ENCODE measurements at places on chromosomes 13 and 19. TPM values are rescaled to one million over a fixed set of nuclear protein-coding genes. Genes with fewer than 3 reads are reported as not detected.

- DNase-seq = peak; percentile 98
Measured at GRCh38 chr13:114226699-114227323, 7.9 kb upstream of the CDC16 start.

The ZNF45 gene
- 19.4 TPM for total RNA-seq

DNA sequence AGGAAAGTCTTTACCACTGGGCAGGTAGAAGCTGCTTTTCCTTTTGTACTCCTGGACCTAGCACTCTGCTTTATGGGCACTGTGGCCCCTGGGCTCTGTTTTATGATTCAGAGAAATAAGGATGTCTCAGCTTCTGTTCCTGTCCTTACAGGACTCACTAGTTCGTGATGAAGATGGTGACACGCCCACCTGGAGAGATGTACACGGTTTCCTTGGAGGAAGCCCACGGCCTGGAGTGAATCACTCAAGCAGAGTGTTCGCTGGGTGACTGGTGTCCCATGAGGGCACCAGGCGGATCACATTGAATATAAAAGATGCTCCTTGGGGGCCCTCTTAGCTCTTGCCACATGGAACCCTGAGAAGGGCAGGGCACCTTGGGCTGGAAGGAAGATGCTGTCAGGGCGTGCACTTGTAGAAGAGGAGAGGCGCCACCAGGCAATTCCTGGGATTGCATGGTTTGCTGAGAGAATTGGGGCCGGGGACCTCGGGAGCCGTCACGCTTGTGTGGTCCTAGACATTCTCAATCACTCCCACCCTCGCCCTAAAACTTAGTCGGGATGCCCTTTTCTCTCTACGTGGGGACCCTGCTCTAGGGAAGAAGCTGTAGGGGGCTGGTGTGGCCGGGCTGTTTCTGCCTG, 202.6 kb downstream of the TSHZ3 start:
- DNase-seq = no peak

The SULT2A1 gene
- not detected for total RNA-seq

The CLDND2 gene
- 1.1 TPM for total RNA-seq

The WTIP gene
- total RNA-seq = 53.5 TPM

The NTF4 gene
- 13.2 TPM for total RNA-seq

DNA sequence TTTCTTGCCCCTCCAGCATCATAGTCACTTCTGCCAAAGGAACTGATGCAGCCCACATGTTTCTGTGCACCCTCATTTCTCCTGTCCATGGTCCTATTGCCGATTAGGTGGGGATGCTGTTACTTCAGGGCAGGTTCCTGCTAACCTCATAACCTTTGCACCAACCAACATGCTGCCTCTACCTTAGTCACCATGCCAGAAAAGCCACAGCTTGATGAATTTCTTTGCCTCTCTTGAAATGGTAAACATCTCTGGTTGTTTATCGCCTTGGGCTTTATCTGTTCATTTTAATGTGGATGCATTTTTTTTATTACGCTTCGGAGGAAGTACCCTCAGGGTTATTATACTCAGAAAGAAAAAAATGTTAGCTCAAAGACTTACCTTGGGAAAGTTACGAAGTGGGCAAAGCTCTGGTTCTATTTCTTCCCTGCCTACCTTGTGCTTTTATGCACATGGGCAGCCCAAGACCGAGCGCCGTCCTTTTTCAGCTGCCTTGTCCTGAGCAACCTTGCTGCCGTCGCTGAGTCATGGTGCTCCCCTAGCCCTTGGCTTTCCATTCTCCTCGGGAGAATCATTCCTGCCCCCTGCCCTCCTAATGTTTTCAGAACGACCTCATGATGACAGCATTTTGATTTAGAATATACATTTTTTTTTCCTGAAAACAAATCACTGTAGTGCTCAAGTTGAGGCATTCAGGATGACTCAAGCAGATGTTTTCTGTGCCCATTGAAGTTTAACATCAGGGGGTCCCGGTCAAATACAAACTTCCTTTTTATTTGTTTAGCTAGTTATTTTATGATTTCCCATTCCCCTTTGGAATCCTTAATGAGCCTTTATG, 280.0 kb downstream of the SHISA2 start:
- peak; percentile 62 for DNase-seq

- no peak for DNase-seq
Measured at GRCh38 chr13:50340551-50341287, 325.5 kb downstream of the KCNRG start.

The FFAR1 gene
- not detected for total RNA-seq

The TPRX2 gene
- total RNA-seq = not detected

The ZBTB32 gene
- total RNA-seq = not detected

GRCh38 chr19:11159598-11160439, 4.2 kb upstream of the SPC24 start:
- no peak for DNase-seq

The CYP2F1 gene
- not detected for total RNA-seq

The ASF1B gene
- total RNA-seq = 31.6 TPM

DNA sequence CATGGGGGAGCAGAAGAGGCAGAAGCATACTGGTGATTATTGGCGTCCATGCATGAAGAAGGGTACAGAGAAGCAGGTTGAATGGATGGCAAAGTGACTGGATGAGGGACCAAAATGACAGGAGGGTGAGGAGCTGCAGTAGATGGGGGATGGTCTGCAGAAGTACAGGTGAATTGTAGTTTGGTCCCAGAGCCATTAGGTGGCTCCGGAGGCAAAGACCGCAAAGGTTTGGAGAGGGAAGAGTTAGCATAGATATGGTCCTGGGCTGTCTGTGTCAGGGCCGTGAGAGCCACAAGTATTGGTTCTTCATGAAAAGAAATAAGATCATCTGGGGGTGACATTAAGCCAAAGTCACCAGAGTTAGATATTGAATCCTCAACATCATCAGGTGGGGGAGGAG, 59.0 kb upstream of the ZNF726 start:
- peak; percentile 44 for DNase-seq

DNA sequence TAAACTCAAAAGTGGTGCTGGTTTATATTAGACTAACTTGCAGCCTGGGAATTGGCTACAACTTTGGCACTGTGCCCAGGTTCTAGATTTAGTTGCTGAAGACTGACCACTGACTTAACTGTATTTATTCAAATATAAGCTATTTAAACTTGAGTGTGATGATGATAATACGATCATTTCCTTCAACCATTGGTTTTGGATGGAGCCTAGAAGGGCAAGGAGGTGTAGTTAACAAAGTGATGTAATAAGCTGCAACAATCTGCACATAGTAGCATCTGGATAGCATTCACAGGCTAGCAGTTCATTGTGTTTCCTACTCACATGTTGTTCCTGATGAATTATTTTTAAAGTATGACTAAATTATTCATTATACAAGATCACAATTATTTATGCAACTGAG, 55.2 kb upstream of the DACH1 start:
- DNase-seq = no peak

The LMTK3 gene
- total RNA-seq = 14.5 TPM

DNA sequence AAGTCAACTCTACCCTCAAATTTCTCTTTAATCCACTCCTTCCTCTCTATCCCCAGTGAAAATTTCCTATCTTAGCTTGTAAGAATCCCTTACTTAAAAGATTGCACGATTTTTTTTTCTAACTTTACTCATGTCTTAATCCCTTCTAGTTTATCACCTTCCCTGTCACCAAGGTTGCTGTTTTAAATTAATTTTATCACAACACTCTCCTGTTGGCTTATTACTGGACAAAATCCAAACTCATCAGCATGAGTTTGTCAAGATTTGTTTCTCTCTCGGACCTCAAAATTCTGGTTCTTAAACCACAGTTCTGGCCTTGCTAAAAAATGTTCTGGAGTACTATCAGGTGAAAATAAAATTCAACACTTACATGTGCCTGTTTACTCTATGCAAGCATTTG, 959.1 kb upstream of the SLC10A2 start:
- no peak for DNase-seq

The GAPDHS gene
- not detected for total RNA-seq

- DNase-seq = peak; percentile 87
Measured at GRCh38 chr19:55640043-55640576, 692 bp upstream of the ZNF580 start.

DNA sequence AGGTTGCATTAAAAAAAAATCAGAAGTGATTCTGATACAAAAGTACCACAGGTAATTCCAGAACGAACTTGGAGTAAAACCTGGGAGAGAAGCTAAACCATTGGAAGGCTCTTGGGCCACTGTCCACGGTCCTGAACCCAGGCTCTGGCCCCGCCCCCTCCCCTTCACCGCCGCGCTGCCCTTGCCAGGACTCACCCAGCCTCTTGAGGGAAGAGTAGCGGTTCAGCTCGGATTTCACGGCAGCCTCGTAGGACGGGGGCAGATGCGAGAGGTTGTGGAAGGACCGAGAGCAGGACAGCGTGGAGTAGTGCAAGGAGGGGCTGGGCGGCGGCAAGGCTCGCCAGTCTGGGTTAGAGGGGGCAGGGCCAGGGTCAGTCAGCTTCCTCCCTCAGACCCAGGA, 5.7 kb downstream of the SHISA7 start:
- peak; percentile 96 for DNase-seq

The PLVAP gene
- 0.28 TPM for total RNA-seq

DNA sequence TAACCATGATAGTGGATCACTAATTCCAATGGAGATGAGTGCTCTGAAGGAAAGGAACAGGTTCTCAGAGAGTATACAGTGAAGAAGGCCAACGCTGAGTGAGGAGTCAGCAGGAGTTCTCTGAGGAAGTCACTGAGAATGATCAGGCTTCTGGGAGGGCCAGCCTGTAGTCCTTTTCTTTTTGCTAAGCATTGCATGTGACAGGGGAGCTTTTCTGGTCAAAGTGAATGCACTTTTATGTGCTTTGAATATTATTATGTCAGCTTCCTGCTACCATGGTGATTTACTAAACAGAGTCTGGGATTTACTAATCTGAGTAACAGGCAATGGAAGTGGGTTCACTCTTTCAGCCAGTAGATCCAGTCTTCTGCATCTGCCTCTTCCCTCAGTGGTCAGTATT, 81.1 kb upstream of the SERP2 start:
- DNase-seq = no peak

The ATP1A3 gene
- total RNA-seq = 0.23 TPM

GRCh38 chr19:17001603-17002183, 24.9 kb downstream of the CPAMD8 start:
- peak; percentile 48 for DNase-seq

GRCh38 chr13:99605420-99606323, 104.4 kb downstream of the TM9SF2 start:
- DNase-seq = peak; percentile 84

- peak; percentile 10 for DNase-seq
Measured at GRCh38 chr13:114219392-114219791, 15.3 kb upstream of the CDC16 start.

DNA sequence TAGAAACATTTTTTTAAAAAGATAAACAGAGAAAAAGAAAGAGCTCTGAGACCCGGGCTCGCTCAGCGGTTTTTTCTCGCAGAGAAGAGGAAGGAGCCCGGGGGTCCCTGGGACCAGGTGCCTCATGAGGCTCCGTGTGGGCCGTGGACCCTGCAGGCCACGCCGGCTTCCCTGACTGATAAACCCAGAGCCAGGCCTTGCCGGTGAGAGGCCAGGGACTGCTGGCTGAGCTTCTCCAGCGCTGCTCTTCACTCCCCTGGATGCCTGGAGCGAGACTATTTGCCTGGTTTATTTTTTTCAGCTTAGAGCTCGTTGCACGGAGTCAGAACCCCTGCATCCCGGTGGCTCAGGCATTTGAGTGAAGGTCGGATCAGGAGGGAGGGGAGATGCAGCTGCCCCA, 53.4 kb upstream of the F7 start:
- no peak for DNase-seq

- DNase-seq = no peak
Measured at GRCh38 chr13:74835579-74835978, 646.4 kb downstream of the TBC1D4 start.

- no peak for DNase-seq
Measured at GRCh38 chr13:100662468-100663211, 12.0 kb downstream of the TMTC4 start.

DNA sequence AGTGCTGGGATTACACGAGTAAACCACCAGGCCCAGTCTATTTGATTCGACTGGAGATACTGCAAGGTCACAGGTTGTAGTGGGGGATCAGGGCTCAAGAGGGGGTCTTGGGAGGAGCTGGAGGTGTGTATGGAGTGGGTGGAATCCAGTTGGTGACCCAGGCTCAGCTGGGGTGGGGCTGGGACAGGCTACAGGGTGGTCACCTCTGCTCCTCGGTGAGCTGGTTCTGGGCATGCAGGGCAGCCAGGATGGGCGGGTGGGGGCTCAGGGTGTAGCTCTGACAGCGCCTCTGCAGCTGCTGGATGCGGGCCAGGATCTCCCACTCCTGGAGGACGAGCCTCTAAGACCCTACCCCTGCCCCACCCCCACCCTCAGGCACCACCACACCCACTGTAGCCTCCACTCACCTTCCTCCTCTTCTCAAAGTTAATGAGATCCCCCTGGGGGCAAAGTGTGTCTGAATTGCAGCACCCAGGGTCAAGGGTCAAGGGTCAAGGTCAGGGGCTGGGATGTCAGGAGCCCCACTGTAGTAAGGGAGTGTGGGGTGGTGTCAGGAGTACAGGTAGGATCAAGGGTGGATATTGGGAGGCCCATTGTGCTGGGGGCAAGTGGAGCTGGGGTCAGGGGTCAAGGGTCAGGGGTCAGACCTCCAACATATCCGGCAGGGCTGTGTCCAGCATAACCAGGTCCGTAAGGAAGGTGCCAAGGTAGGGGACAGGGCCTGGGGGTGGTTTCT, 17.1 kb downstream of the RGL3 start:
- no peak for DNase-seq

GRCh38 chr13:40288259-40288658, 378.2 kb downstream of the FOXO1 start:
- no peak for DNase-seq

- DNase-seq = no peak
Measured at GRCh38 chr19:1526979-1527649, 3.2 kb downstream of the PLK5 start.

DNA sequence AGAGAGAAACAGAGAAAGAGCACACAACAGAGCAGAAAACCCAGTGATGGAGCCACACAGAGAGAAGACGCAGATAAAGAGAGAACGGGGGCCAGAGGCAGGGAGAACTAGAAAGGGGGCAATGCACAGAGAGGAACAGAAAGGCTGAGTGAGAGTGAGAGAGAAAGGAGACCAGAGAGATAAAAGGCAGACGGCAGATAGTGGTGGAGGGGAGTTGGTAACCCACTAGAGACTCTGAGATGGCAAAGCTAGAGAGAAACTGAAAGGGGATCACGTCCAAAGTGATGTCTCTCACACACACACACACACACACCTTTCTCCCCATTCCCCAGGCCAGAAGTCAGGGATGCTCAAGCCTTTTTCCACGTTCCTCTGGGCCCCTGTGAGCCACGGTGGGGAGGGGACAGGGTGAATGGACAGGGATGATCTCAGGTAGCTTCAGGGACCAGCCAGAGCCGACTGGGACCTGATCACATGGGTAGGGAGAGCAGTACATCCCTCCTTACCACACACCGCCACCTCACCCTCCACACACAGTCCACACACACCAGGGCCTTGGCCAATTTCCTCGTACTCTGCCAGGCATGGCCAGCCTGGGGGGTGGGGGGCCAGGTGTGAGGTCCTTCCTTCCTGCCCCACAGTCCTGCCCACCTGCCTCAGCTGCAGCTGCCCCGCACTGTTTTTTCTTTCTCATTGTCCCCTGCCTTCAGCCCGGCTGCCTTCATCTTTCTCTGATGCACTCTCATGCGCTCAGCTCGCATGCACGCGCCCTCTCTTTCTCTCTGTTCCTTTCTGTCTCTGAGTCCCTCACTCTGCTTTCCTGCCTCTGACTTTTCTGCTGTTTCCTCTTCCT, 22.5 kb upstream of the POU2F2 start:
- DNase-seq = no peak

Data from endodermal cell (in vitro differentiated cells).